ENCODE measurements at places on chromosomes 1 and 21.

- DNase-seq: no peak
Observed at GRCh38 chr1:65049941-65050713, 83.8 kb upstream of the JAK1 start.

DNA sequence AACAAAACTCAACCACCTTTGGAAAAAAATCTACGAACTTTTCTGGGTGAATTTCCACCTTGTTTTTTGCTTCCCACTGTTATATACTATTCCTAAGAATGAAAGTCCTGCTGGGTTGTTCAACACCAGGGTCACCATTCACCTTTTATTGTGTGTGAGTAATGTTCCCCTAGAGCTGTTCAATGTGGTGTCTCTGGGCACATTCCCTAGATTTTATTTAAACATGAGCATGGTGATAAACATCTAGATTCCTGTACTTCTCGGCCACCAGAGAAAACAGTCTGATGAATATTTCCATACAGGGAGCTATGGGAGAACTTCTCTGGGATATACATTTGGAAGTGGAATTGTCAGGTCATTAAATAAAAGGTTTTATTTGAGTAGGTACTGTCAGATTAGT is 13.0 kb downstream of the FMN2 start:
- no peak for DNase-seq

DNA sequence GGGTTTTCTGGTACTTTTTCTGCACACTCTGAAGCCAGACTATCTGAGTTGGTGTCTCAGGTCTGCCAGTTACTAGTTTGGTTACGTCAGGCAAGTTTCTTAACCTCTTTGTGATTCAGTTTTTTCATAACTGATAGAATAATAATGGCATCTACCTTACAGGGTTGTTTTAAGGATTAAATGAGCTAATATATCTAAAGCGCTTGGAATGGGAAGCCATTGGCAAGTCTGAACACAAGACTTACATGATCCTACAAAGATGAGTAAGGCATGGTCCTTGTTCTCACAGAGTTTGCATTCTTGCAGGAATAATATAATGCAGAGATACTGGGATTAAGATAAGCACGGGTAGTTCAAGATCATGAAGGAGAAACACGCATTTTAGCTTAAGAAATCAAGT is 9.2 kb upstream of the DENND2D start:
- DNase-seq: no peak

DNA sequence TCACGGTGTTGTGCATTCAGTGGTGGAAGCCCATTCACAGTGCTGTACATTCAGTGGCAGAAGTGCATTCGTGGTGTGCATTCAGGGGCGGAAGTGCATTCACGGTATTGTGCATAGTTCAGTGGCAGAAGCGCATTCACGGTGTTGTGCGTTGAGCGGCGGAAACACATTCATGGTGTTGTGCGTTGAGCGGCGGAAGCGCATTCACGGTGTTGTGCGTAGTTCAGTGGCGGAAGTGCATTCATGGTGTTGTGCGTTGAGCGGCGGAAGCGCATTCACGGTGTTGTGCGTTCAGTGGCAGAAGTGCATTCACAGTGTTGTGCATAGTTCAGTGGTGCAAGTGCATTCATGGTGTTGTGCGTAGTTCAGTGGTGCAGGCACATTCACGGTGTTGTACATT is 60.6 kb downstream of the PCNT start:
- DNase-seq: no peak

GRCh38 chr1:55894521-55894920 is 679.4 kb upstream of the USP24 start:
- DNase-seq: no peak

- DNase-seq: peak; percentile 89
Observed at GRCh38 chr1:53583021-53583867, 124.0 kb downstream of the DMRTB1 start.

DNA sequence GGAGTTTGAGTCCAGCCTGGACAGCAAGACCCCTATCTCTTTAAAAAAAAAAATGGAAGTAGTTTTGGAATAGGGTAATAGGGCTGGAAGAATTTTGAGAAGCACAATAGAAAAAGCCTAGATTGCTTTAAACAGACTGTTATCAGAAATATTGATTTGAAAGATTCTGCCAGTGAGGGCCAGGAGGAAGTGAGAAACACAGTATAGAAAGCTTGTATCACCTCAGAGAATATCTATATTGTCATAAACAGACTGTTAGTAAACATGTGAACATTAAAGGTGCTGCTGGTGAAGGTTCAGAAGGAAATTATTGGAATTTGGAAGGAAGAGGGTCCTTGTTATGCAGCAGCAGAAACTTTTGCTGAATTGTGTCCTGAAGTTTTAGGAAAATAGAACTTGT is 24.8 kb upstream of the PSEN2 start:
- no peak for DNase-seq

GRCh38 chr1:211684791-211685190 is 9.4 kb upstream of the NEK2 start:
- DNase-seq: no peak

GRCh38 chr1:54180701-54181360 is 19.0 kb downstream of the CYB5RL start:
- no peak for DNase-seq

All from fibroblast of skin of left quadriceps (primary cell).